ENCODE measurements at places on chromosomes 3 and 15.

DNA sequence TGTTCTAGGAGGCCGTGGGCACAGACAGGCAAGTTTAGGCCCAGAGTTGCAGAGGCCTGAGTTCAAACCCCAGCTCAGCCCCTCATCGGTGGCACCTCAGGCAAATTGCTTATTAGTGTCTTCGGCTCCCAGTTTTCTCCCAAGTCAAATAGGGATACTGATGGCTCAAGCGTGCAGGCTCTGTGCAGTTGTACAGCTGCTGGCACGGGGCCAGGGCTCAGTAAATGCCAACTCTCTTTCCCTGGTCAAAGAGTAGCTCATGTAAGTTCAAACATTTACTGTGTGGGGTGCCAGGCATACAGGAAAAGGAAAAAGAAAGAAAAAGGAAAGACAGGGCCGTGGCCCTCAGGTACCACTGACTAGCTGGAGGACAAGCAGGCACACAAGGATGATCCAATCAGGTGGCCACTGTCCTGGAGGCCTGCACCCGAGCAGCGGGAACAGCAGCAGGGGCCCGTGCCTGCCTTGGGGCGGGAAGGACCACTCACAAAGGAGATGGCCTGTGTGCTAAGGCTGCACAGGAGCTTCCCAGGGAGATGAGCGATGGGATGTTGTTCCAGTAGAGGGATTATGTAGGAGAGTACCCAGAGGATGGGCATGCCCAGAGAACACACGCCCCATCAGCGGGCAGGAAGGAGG is 70.8 kb downstream of the TBC1D2B start:
- DNase-seq: no peak

DNA sequence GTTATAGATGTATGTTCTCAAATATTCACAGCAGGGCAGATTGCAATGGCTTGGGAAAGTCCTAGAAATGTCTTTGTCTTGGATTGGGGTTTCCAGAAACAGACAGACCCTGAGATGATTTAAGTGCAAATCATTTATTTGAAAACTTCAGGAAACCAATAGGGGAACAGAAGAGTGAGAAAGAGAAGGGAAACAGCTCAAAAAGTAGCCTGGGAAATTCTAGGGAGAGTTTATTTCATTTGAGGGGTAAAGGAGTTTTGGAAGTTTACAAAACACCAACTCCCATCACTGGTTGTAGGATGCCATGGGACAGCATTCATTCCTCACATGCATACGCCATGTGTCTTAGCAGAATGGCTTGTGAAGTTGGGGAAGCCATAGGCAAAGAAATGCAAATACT is 32.3 kb upstream of the PTX3 start:
- no peak for DNase-seq

GRCh38 chr15:69660658-69661405 is 208.2 kb downstream of the RPLP1 start:
- no peak for DNase-seq

DNA sequence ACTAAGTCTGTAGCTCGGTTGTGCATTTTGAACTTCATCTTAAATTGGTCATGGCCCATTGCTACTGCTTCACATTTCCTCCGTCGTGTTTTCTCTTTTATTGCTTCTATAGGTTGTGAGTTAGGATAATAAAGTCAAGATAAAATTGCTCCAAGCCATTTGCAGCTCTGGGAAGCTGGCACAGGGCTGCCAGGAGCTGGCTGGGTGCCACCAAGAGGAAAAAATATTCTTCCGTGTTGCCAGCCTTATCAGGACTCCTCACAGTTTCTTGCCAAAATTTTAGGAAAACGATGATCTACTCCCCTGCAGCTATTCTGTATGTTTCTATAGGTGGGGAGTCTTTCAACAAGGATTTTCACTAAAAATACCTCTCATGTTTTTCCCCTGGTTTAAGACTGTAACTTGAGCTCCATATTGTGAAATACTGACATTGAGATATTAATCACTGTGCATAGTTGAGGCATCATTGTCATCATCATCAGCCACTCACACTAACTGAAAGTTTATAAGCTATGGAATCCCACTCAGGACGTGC is 55.4 kb upstream of the PIAS1 start:
- DNase-seq: no peak

- no peak for DNase-seq
These were observed 20.9 kb downstream of the MRAS start for GRCh38 chr3:138369151-138369900.

- no peak for DNase-seq
These were observed 24.9 kb upstream of the MYZAP start for GRCh38 chr15:57566834-57567233.

- DNase-seq: no peak
These were observed 30.1 kb downstream of the BDH1 start for GRCh38 chr3:197525706-197526105.

- DNase-seq: peak; percentile 5
These were observed 45.1 kb downstream of the EFCAB12 start for GRCh38 chr3:129383292-129383860.

- no peak for DNase-seq
These were observed 462.2 kb upstream of the RARB start for GRCh38 chr3:24965706-24966385.
